GM13976 (cell line): ENCODE measurements at places on chromosomes 1 and 21.
A peak's percentile ranks its signal among the peaks of the same experiment; 100 is the strongest.

DNA sequence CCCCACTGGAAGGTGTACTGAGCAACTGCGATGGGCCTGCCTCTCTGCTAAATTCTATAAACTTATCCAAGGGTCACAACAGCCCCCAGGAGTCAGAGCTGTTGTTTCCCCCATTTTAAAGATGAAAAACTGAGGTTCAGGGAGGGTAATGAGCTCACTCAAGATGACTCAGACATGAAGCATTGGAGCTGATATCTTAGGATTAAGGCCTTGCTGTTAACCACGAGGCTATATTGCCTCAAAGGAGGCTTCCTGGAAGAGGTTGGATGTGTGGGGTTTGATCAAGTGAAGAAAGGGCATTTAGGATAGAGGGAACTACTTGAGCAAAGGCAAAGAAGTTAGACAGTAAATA, 6.7 kb downstream of the LDLRAP1 start:
- DNase-seq, result no peak

GRCh38 chr1:39657923-39658485, 13.9 kb downstream of the NT5C1A start:
- DNase-seq, result peak; percentile 76

DNA sequence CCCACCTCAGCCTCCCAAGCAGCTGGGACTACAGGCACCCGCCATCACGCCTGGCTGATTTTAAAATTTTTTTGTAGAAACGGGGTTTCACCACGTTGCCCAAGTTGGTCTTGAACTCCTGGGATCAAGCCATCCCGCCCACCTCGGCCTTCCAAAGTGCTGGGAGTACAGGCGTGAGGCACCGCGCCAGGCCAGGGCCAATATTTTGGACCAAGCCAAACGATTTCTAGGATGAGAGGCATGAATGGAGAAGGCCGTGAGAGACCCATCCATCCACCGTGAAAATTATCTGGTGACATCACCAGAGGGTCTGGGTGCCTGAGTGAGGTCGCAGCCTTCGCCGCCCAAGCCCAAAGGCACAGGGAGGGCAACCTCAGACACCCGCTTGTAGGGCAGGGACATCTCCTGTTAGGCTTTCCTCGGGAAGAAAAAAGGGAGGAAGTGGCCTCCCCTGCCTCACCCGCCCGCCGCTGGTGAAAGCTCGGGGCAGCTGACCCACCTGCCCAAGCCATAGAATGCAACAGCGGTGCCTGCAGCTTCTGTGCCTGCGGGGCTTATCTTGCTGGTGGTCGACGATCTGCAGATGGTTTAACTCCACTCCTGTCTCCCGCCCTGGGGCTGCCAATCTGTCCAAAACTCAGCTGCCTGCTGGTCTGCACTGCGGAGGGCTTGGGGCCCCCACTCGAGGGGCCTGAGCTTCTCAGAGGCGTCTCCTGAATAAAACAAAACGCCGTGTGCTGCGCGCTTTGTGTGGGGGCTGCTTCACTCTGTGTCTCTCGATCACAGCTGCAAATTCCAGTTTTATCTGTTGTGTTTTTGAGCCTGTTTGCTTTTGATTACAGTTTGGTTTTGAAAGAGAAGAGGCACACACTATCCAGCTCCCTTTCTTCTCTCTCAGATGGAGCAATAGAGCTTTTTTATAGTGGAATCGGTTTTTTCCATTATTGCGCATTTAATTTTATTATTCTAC, 85.8 kb downstream of the MRPS6 start:
- DNase-seq, result no peak

DNA sequence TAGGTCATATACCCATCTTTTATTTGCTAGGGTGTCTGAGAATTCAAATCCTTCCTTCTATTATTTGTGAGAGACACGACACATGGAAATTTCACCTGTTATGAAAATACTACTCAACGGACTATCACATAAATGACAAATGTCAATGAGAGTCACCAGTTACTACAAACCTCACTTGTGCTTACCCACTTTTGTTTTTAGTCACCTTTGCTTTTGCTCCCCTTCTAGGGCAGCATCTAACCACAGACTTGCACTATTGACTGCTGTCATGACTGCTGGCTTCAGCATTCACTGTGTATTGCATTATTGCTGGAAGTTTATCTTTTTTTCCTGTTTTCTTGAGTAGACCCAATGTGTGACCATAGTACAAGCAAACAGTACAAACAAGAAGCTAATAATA, 1048.0 kb downstream of the PLA2G4A start:
- DNase-seq, result no peak
